Left lobe of liver (tissue), 2 donors: ENCODE measurements at places on chromosomes 16 and 17. TPM values are rescaled to one million over a fixed set of nuclear protein-coding genes. Genes with fewer than 3 reads are reported as not detected.

GRCh38 chr16:83214671-83215070, 587.9 kb downstream of the CDH13 start:
- DNase-seq: no peak

- DNase-seq: no peak
Measured at GRCh38 chr16:71956486-71956885, 43.7 kb downstream of the PKD1L3 start.

- DNase-seq: peak; percentile 85
Measured at GRCh38 chr17:29615492-29616299, 7.0 kb downstream of the CORO6 start.

ABCC3 gene
- total RNA-seq: 326 TPM

- DNase-seq: no peak
Measured at GRCh38 chr16:66712512-66712911, 16.0 kb upstream of the CMTM4 start.

GRCh38 chr17:80286638-80286960, 25.9 kb downstream of the RNF213 start:
- DNase-seq: no peak

- no peak for DNase-seq
Measured at GRCh38 chr17:61783556-61784304, 79.6 kb downstream of the BRIP1 start.

GRCh38 chr17:31398381-31399311, 7.2 kb downstream of the RAB11FIP4 start:
- DNase-seq: peak; percentile 33

DNA sequence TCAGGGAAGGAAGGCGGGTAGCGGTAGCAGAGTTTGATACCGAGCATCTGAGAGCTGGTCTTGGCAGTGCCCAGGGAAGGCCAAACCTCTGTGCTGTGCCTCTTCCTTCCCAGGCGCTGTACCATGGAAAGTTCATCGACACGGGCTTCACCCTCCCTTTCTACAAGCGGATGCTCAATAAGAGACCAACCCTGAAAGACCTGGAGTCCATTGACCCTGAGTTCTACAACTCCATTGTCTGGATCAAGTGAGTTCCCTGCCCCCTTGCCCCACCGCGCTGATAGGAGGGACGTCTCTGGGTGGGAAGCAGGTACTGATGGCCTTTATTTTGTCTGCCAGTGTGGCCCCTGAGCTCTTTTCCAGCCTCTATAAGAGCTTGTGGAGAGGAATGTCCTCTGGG, 15.4 kb upstream of the CLEC18A start:
- DNase-seq: no peak
